ENCODE measurements at places on chromosomes 5 and 9.
A peak's percentile ranks its signal among the peaks of the same experiment; 100 is the strongest.

- DNase-seq: no peak
Observed at GRCh38 chr5:138440159-138441073, 1.6 kb downstream of the REEP2 start.

DNA sequence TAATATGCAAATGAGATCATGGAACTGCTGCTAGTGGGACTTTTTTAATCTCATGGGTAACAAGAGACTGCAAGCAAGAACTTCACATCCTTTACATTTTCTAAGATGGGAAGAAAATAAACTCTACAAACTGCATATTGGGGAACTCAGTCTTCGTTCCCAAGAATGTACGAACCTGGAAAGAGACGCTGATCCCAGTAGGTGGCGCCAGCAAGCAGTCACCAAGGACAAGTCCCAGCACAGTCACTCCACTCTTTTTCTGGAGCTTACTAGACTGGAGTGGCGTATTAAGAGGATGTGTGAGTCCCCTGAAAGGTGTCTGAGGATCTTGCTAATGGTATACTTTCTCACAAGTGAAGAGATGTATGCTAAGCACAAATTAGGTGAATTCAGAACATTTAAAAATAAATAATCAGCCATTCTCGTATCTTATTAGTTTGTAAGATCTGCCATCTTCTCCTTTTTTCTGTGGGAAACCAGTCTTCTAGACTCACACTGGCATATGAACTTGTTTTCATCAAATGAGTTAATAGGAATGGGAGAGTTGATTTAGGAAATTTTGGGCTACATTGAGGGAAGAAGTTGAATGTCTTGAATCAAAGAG, 16.0 kb upstream of the PUM3 start:
- DNase-seq: peak; percentile 68

DNA sequence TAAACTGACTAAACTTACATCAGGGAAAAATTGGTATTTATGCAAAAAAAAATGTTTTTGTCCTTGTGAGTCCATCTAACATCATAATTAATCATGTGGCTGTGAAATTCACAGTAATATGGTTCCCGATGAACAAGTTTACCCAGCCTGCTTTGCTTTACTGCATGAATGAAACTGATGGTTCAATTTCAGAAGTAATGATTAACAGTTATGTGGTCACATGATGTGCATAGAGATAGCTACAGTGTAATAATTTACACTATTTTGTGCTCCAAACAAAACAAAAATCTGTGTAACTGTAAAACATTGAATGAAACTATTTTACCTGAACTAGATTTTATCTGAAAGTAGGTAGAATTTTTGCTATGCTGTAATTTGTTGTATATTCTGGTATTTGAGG, 16.6 kb upstream of the SRP19 start:
- DNase-seq: no peak

GRCh38 chr5:21806943-21807342, 1046.2 kb downstream of the CDH12 start:
- DNase-seq: no peak

DNA sequence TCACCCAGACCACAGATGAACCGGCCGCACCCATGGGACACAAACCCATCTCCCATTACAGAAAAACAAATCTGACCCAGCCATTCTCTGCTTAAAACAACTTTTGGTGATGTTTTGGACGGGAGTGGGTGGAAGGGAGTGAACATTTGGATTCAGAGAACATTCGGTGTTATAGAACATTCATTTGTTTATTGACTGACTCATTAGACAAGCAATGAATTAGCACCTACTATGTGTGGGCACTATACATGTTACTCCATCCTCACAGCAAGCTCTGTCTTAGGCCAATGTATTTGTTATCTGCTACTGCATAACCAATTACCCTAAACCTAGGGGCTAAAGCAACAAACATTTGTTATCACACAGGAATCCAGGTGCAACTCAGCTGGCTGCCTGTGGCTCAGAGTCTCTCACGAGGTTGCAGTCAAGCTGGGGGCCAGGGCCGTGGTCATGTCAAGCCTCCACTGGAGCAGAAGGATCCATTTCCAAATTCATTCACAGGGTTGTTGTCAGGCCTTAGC, 5.1 kb upstream of the ERGIC1 start:
- DNase-seq: no peak

DNA sequence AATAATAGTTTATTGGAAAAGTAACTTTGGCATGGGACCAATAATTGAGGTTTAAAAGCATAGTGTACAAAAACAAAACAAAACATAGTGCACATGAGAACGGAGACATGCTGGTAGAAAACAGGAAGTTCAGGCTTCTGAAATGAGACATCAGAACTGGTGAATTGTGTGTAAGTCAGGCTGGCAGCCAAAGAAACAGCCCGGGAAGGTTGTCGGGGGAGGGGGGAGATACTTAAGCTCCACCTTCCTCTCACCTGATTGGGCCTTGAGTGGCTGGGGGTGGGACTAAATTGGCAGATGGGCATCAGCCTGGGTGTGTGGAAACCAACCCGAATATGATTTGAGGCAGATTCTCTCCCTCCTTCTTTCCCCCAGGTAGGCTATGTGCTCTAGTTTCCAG, 256.3 kb downstream of the SMARCA2 start:
- DNase-seq: no peak

DNA sequence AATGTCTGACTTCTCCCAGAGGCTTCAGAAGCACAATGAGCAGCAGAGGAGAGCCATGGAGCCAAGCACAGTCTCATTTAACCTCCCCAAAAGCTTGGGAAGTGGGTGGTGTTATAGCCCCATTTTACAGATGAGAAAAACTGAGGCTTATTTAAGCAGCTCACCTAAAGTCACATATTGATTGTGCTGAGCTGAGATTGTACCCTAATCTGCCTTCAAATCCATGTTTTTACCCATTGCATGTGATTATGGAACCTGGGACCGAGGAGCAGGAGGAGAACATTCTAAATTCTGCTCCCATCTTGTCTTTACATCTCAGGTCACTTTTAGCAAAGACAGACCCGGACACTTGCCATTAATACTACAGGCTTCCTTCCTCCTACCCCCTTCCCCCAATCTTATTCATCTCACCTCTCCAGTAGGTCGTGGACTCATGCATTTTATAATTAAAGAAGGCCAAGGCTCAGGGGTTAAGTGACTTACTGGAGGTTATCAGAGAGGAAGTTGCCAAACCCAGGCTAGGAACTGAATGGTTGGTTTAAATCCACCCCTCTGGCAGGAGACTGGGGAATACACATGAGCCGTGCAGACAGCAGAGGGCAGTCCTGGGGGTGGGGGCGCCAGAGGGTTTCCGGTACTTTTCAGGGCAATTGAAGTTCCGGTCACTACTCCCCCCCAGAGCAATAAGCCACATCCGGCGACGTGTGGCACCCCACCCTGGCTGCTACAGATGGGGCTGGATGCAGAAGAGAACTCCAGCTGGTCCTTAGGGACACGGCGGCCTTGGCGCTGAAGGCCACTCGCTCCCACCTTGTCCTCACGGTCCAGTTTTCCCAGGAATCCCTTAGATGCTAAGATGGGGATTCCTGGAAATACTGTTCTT, 51.0 kb upstream of the IL17B start:
- no peak for DNase-seq

DNA sequence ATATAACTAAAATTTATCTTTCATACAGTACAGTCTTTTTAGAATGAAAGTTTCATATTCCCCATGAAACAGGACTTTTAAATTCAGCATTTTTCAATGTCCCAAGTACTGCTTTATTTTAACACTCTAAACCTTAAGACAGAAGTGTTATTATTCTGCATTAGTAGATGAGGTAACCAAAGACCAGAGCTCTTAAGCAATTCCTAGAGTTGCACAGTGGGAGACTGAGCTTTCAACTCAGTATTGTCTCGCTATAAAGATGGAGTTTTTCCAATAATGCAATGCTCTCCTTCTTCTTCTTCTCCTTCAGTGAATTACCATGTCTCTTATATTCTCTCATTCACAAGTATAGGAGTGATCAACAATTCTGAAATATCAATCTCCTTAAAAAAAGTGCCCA, 479.7 kb downstream of the CETN3 start:
- DNase-seq: no peak

DNA sequence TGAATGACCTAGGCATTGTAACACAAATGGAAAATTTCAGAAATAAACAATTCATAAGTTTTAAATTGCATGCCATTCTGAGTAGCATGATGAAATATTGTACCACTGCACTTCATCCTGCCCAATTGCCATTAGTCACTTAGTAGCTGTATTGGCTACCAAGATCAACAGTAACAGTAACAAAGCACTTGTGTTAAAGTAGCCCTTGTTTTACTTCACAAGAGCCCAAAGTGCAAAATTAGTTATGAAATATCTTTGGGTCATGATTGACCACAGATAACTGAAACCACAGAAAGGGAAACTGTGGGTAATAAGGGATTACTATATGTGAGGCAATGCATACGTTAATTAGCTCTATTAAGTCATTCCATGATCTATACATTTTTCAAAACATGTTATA, 33.3 kb upstream of the RORB start:
- no peak for DNase-seq

GRCh38 chr5:98771382-98772109, 1.9 kb upstream of the RGMB start:
- DNase-seq: peak; percentile 58

DNA sequence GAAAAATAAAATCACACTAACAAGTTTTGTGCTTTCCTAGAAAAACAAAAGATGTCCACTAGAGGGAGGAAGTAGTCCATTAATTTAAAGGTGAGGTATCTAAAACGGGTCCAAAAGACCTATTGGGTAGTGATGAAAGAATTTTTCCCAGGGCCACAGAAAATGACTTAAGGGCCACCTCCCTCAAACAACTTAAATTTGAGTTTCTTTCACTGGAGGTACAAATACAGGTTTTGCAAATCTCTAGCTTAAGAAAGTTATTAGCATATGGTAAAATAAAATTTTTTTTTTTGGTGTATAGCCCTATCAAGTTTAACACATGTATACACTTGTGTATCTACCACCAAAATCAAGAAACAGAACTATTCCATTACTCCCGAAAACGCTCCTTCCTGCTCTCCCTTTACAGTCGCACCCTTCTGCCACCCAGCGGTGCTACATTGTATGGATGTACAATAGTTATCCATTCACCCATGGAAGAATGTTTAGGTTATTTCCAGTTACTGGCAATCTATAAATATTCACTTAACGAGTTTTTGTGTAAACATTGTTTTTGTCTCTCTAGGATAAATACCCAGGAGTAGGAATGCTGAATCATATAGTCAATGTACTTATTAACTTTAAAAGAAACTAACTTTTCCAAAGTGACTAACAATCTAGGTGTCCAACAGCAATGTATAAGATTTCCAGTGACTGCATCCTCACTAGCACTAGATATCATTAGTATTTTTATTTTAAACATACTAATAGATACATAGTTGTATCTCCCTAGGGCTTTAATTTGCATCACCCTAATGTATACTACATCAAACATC, 21.9 kb downstream of the DEPDC1B start:
- DNase-seq: no peak

DNA sequence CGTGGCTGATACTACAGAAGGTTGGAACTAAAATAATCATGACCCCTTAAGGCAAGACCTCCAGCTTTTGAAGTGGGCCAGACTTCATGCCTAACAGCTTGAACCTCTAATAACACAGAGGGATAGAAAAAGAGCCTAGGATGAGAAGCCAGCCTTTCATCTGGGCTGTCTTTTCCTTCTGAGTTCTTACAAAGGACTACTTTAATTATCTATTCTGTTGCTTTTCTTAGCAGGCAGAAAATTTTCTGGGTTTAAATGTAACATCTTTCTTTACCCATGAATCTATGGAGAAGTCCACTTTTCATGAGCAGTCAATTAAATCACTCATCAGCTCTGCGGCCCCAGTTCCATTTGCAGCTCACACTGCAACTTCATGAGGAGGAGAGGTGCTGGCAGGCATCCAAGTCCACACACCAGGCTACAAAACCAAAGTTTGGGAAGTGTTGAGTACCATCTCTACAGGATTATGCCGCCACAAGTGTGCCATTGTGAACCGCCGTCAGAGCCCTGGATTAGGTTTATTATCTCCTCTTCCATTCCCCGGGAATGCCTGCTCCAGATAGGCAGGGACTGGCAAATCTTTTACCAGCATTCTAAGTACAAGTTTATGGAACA, 192.0 kb downstream of the TLE4 start:
- no peak for DNase-seq

DNA sequence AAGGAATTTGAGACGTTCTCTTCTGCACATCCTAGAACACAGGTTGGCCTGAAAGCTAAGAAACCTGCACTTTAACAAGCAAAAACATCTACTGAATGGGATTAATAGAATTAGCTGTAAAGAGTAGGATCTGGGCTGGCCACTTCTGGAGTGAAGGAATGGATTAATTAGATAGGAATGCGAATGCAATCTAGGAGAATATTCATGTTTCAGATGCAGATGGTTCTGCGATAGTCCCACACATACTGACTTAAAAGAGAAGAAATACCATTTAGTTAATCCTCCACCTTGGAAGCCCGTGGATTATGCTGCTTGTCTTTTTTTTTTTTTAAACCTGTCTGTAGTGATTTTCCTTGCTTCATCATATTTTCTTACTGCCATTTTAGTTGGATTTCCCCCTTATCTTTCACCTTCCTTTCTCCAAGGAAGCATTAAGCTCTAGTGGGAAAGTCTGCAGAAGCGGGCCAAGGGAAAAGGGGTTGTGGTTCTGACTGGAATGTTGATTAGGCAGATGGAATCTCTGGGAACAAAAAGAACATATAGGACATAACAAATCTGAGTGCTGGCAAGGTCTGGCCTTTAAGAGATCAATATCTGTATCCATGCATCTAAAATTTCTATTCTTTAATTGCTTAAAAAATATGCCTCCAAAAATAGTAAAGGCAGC, 152.4 kb downstream of the ALDH1A1 start:
- DNase-seq: no peak

GRCh38 chr5:150129813-150130492, 25.7 kb downstream of the PDGFRB start:
- peak; percentile 58 for DNase-seq

DNA sequence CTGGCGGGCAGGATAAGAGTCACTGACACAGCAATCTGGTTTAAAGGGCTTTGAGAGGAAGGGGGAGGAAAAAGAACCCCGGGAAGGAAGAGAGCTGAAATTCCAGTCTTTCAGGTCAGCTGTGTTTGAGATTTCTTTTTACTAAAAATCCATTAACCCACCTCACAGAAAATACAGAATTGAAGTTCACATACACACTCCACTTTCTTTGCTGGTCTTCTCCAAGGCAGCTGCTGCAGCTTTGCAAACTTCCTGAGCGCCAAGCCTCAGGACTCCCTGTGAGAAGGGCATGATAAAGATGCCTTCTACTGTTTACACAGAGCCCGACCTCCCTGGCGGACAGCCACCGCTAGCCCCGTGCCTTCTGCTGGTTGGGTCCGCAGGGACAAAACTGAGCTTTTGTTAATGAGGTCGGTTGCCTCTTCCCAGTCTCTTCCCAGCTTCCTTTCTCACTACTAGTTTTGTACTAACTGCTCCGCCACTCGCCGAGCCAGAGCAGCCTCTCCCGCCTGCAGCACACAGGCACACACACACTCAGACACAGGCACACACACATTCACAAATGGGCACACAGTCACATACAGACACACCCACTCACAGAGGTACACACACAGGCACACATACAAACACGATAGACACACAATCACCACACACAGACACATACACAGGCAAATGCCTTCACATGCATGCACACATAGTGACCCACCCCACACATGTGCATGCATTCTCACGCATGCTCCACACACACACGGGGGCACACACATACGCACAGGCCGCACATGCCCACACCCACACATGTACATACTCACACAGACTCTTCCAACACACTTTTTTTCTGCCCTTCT, at the start of gene FREM1:
TSS of gene FREM1 (minus strand) at position 468 of the 845 bp plus-strand sequence. CDS start 41,451 bp downstream, outside the sequence.
- no peak for DNase-seq

GRCh38 chr5:131416729-131417128, 152.9 kb downstream of the CDC42SE2 start:
- no peak for DNase-seq

GRCh38 chr5:173885475-173886010, 2.6 kb upstream of the CPEB4 start:
- no peak for DNase-seq

GRCh38 chr5:173246511-173246910, 11.5 kb upstream of the NKX2-5 start:
- no peak for DNase-seq
